Esophagus squamous epithelium (tissue), 5 donors: ENCODE measurements at places on chromosomes 5 and 9.

DNA sequence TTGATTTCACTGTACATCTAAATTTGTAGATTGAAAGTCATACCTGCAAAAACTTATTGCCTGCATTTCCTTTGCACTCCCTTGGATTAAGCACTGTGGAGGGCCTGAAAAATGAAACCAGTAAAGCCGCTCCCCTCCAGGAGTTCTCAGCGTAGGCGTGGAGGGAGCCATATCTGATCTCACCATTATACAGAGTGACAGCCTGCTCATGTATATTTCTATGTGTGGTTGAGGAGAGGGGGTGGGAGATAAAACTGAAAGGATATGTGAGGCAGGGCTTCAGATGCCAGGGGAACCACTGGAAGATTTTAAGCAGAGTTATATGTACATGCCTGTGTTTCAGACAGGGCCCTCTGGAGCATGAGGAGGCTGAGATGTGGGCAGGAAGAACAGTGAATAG lies 303.0 kb downstream of the MSX2 start:
- no peak for DNase-seq

- DNase-seq, result no peak
These were observed 189.8 kb downstream of the WDR70 start for GRCh38 chr5:37568893-37569292.

GRCh38 chr5:1255081-1255561 lies 29.9 kb downstream of the SLC6A18 start:
- no peak for DNase-seq

DNA sequence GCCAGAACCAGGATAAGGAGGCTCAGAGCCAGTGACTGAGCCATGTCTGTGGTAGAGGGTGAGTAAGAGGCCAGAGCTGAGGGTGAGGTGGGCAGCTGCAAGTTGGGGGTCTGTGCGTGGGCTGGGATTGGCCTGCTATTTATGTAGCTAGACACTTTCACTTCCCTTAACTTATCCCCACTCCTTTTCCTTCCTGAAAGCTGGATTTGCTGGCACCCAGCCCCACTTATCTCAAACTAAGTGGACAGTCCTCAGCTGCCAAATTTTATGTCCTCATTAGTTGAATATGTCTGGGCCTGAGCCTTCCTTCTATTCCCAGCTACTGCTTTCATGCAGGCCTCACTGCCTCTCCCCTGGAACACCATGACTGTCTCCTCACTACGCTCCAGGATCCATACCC lies at the start of gene CCL21:
TSS of gene CCL21 (minus strand) at position 114 of the 400 bp plus-strand sequence. CDS start at position 44, 70 bp downstream.
- no peak for DNase-seq

DNA sequence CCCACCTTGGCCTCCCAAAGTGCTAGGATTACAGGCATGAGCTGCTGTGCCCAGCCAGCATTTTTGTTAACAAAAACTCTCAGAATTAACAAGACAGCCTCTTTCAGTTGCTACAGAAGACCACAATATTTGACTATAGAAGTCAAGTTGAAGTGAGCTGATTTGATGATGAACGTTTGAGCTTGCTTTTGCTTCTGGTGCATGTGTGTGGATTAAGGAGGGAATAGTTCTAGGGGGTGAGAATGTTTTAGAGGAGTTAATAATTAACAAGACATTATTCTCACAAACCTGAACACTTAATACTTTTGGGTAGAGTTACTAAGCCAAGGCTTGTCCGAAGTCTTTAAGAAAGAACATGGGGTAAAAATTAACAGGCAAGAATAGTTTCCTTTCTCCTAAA lies 191.6 kb downstream of the TENT4A start:
- DNase-seq, result no peak

- DNase-seq, result no peak
These were observed 72.1 kb upstream of the BRINP1 start for GRCh38 chr9:119441338-119441737.

DNA sequence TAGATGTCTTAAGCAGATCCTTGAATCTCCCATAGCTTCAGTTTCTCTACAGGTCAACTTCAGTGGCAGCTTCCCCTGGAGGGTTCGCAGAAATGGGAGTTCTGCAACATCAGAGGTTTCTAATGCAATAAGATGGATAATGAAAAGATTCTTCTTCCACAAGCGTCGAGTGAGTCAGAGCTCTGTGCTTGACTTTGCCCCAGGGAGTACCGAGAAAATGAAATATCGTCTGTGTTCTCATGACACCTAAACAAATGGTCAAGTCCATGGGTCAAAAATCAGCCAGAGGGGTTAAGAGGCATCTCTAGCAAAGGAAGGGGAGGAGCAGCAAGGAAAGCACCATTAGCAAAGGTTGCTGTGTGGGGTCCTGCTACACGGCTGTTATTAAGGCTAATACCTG lies 3.2 kb upstream of the ADRA1B start:
- no peak for DNase-seq

- DNase-seq, result no peak
These were observed 1.0 kb upstream of the CACFD1 start for GRCh38 chr9:133458643-133459312.

DNA sequence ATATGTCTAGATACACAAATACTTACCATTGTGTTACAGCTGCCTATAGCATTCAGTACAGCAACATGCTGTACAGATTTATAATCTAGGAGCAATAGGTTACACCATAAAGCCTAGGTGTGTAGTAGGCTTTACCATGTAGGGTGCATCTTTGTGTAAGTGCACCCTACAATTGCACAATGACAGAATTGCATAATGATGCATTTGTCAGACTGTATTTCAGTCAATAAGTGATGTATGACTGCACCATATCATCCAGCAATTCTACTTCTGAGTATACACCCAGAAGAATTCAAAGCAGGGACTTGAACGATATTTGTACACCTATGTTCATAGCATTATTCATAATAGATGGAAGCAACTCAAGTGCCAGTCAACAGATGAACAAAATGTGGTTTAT lies 100.4 kb upstream of the SLC44A1 start:
- DNase-seq, result no peak

GRCh38 chr9:21455320-21455719 lies 15.1 kb downstream of the IFNA1 start:
- no peak for DNase-seq

GRCh38 chr5:1759378-1759970 lies 40.2 kb downstream of the MRPL36 start:
- no peak for DNase-seq

DNA sequence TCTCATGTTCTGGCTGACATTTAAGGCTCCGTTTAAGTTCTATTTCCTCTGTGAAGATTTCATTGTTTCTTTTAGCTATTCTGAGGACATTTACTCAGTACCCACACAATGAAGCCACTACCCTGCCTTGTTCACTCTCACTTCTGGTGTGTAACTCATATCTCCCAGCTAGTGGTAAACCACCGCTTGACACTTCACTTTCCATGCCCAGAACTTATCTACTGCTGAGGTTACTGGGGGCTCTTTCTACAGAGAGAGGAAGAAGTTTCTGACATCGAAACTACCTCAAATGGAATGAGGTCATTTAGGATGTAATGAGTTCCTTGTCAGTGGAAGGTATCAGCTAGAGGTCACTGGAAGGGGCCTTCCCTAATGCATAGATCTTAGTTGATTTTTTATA lies 501.5 kb downstream of the DMAC1 start:
- no peak for DNase-seq

GRCh38 chr5:37849641-37850040 lies 9.8 kb upstream of the GDNF start:
- DNase-seq, result no peak

DNA sequence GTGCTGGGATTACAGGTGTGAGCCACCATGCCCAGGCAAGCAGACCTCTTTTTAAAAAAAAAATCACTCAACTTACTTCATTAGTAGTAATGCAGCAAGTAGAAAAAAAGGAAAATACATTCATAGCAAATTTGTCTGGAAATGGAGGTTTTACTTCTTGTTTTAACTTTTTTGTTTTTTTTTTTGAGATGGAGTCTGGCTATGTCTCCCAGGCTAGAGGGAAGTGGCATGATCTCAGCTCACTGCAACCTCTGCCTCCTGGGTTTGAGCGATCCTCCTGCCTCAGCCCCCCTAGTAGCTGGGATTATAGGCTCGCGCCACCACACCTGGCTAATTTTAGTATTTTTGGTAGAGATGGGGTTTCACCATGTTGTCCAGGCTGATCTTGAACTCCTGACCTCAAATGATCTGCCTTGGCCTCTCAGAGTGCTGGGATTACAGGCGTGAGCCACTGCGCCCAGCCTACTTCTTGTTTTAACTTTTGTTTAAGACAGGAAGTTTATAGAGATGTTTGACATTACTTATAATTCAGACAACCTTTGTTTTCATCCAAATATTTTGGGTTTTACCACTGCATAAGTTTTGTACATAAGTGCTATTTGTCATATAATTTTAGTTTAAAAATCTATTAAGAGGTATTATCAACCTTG lies 26.5 kb downstream of the UBE2R2 start:
- no peak for DNase-seq

GRCh38 chr5:97026721-97027120 lies 90.8 kb downstream of the LNPEP start:
- DNase-seq, result no peak

DNA sequence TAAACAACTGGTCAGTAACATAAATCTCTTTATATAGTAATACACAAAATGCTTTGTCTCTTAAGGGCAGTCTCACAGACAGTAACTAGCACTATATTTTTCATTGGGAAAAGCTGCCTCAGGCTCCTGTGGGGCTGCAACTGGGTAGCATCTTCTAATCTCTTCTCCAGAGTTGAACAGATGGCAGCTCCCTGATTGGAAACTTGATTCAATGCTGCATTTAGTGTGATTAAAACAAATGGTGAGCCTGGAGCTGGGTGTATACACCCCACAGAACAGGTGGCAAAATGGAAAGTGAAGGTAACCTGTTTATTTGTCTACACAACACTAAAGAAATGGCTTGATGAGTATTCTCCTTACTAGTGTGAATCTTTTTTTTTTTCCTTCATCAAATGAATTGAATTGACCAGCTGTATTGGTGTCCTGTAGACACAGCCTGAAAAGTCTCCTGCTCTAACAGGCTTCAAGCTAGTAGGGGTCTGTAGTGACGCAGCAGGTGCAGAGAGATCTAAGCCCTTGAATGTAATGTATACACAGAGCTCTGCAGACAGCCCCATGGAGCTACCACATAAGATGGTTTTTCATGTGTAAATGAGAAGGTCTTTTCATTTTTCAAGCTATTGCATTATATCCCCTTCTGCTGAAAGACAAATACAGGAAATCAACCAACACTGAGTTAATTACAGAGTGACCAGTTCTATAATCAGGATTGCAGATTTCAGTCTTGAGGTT lies 43.3 kb downstream of the IZUMO3 start:
- no peak for DNase-seq

- no peak for DNase-seq
These were observed 16.5 kb upstream of the QRFP start for GRCh38 chr9:130912932-130913598.

DNA sequence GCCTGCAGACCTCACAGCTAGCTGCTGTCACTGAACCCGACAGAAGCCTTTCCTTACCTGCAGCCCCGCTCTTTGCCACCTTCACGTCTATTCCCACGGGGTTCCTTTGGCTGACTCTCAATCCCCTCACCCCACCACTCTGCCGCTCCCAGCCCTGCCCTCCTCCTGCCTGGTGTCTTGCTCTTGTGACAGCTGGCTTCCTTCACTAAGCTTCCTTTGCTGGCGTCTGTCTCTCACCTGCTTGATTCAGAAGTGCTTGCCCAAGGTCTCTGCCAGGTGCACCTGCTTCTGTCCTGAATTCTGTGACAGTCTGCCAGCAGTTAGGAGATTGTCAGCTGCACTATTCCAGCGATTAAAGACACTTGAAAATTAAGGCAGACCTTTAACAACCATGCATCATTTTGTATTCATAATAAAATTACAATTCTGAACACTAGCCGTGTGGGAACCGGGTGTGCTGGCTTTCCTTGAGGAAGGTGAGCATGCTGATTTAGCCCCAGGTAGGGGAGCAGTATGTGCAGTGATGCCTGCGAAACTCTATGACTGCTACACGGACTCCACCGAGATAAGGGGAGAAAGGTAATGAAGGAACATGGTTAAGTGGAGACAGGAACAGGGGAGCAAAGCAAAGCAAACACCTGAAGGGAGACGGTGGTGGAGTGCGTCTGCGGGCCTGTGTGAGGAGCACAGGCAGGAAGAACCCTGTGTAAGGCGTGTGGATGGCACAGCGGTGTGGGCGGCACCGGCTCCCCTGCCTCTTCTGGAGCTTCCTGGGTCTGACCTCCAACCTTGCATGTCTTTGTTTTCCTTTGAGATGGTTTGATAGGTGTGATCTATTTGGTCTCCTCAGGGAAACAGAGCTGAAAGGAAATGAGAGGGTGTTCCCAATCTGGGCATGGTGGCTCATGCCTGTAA lies 80.1 kb upstream of the CACNA1B start:
- no peak for DNase-seq

DNA sequence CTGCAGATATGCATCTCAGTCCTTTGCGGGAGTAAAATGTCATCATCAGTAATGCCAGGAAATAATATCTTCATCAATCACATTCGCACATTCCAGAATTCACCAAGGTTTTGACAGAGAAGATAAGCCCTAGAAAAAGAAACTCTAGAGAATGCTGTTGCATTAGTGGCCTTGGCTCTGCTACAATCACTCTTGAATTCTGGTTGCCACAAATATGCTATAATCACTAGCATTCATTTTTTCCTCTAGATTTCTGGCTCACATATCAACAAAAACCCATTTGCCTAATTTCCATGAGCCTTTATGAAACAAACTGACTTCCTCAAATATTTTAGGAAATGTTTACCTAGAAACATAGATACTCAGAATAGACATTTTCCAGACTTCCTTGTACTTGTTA lies 653.4 kb downstream of the ANXA1 start:
- DNase-seq, result no peak

GRCh38 chr5:142962174-142962533 lies 192.0 kb downstream of the ARHGAP26 start:
- no peak for DNase-seq

GRCh38 chr9:99000476-99001395 lies 57.0 kb downstream of the COL15A1 start:
- DNase-seq, result no peak

- DNase-seq, result no peak
These were observed 64.6 kb downstream of the GABRB2 start for GRCh38 chr5:161481922-161482321.

DNA sequence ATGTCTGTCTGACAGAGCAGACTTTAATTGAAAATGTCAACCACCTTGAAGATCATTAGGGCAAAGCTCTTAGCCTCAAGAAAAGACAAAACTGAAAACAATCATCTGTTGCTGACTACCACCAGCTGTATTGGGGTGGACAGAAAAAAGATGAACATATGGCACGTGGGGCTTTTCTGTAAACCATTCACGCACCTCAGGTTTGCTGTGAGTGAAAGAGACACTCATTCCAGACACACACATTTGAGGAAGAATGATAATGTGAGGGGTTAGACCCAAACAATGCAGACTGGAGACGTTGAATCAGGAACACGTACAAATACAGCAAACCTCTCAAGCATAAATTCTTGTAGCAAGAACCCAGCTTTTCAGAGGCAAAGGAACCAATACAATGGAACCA lies 158.7 kb downstream of the EBF1 start:
- no peak for DNase-seq

- DNase-seq, result no peak
These were observed 366.4 kb downstream of the PSAT1 start for GRCh38 chr9:78663369-78663768.

GRCh38 chr5:10635257-10635866 lies 71.5 kb downstream of the ANKRD33B start:
- DNase-seq, result no peak
